ENCODE measurements at places on chromosomes 13 and 19.
A peak's percentile ranks its signal among the peaks of the same experiment; 100 is the strongest.

DNA sequence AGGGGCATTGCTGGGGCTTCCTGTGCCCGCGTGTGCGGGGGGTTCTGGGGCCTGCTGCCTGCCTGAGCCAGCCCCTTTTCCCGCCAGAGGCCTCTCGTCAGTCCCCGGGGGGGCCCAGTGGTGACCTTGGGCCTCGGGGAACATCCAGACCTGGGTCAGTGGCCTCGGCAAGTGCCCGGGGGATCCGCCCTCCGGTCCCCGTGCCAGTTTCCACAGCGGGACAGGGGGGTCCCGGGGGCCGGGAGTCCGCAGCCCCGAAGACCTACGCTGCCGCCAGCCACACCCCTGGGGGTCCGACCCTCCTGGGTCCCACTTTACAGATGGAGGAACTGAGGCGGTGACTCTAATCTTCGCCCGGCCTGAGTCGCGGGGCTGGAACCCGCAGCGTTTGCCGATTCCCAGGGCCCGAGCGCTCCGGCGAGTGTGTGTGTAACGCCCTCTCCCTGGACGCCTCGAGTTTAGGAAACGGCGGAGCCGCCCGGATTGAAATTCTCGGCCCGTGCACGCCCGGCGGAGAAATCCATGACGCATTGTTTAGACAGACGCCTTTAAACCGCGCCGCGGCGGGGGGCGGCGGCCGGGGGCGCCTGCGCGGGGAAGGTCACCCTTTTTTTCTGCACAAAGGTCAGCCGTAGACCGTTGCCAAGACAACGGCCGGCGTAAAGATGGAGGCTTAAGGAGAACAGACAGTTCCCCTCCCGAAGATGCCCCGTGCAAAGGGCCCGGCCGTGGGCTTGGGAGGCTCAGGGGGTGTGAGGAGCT is 39.3 kb downstream of the EFNA2 start:
- DNase-seq: no peak

GRCh38 chr19:44776402-44777096 is 1.1 kb upstream of the CBLC start:
- no peak for DNase-seq

GRCh38 chr19:7507884-7508283 is 8.0 kb upstream of the ZNF358 start:
- DNase-seq: no peak

DNA sequence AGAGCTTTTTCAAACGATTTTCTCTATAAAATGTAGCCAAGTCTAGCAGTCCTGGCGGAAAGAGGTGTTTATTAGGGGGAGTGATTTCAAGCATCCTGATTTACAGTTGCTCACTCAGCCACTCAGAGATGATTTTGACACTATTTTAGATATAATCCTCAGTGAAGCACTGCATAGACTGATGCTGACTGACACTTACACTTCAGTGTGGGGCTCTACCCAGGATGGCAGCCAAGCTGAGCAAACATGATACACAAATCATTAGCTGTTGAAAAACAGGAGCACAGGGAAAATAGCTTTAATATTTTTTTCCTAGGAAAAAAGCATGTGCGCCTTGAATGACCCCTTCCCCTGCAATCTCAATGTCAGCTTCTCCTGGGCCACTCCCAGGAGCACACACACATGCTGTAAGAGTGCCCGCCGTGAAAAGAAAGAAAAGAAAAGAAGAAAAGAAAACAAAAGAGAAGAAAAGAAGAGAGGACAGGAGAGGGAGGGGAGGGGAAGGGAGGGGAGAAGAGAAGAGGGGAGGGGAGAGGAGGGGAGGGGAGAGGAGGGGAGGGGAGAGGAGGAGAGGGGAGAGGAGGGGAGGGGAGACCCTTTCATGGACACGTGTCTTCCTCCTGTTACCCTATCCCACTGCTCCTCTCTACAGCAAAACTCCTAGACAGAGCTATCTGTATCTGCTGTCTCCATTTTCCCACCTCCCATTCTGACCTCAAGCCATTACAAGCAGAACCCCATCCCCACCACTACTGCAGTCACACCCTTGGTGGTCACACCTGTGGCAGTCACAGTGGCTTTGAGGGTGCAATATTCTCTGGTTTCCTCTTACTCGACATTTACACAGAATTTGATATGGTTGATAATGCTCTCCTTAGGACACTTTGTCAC is 36.4 kb downstream of the RCBTB2 start:
- peak; percentile 54 for DNase-seq

DNA sequence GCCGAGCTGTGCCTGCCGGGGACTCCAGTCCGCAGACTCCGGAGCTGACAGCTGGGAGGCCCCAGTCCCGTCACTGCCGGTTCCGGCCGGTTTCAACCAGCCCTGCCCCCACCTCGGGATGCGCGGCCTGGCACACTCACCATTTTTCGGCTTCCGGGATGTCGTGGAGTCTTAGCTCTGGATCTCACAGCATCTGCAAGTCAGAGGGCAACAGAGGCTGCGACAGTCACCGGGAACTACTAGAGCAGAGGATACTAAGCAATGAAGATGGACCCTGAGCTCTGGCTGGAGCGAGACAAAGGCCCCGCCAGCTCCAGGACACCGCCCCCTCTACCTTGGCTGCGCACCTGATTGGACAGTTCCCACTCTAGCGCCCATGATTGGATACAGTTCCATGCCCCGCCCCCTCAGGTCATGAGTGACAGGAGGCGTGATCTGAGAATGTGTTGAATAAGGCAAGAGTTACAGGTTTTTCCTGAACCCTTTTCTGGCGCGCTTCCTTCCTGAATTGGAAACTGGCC is at the start of gene ZNF682:
Gene ZNF682 (minus strand): TSS at position 303 of the 521 bp plus-strand sequence. CDS start 160 bp downstream, at position 143.
- DNase-seq: peak; percentile 94

- DNase-seq: no peak
Measured at GRCh38 chr13:72523593-72523992, 203.8 kb downstream of the MZT1 start.

DNA sequence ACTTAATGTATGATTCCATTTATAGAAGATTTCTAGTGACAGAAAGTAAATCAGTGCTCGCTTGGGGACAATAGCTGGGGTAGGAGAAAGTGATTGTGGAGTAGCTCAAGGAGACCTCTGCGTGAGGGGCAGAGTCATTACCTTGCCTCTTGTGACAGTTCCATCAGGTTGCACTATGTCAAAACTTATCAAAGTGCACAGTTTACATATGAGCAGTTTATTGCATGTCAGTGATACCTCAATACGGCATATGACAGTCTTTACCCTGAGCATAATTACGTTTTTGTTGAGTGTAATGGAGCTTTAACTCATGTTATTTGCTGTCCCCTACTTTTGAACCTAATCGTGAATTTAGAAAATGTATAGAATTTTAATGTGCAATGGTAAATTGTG is 15.0 kb downstream of the ARHGEF7 start:
- DNase-seq: no peak

DNA sequence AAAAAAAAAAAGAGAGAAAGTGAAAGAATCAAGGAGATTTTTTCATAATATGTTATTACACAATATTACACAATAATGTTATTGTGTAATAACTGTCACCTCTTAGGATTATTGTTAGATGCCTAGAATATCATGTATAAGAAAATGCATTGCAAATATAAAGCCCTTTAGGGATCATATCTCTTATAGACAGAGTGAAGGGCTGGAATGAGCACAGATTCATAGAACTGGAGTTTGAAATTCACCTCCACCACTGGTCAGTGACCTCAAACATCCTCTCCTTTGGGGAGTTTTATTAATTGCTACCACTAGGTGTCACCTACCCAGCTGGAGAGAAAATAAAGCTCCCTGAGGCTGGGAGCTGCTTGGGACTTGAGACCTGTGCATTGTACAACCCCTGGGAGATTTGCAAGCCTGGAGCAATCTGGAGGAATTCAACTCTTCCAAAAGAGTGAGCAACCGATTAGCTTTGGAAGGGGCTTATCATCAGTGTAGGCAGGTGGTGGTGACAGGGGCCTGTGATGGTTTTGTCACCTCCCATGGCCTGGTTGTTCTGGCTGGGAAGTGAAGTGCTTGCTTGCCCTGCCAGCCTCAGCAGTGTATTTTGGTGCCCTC is 30.3 kb upstream of the FRY start:
- DNase-seq: peak; percentile 18

GRCh38 chr19:29503140-29503758 is 22.5 kb upstream of the VSTM2B start:
- no peak for DNase-seq

DNA sequence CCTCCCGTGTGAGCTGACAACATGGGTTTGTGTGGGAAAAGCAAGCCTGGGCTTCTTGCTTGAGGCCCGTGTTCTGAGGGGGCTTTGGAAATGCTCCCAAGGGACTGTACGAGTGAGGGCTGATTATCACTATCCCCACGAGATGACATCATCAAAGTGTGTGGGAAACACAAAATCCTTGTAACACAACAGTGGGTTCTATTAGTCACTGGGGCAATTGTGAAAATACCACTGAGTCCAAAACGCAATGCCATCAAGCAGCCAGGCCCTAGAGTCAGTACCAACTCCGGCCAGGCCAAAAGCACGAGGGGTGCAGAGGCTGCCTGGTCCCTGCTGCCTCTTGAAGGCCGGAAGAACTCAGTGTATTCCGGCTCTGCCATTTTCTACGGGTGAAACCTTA is 29.6 kb downstream of the CAPS start:
- no peak for DNase-seq

DNA sequence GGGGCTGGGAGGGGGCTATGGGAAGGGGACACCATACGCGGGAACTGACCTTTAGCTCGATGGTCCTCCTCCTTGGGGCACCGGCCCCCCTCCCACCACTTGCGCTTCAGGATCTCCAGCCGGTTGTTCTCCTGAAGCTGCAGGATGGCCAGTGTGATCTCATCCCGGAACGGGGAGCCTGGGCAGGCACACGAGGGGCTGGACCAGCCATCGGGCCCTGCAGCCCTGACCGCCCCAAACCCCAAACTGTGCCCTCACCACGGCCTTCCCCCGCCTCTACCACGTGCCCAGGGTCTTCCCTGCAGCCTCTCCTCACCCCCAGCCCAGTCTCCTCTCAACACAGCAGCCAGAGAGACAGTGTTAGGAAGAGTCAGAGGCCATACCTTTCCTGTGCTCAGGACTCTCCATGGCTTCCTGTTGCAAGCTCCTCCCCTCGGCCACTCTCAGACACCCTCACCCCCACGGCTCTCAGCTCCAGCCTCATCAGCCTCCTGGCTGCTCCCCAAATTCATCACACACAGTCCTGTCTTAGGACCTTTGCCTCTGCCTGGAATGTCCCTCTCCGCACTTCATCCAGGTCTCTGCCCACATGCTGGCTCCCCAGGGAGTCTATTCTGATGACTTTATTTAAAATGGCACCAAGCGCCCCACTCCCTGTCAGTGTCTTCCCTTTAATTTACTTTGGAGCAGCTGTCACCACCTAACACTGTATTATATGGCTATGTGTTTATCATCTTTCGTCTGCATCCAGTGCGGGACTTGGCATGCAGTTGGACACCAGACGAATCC is 9.7 kb upstream of the ATP1A3 start:
- DNase-seq: no peak

DNA sequence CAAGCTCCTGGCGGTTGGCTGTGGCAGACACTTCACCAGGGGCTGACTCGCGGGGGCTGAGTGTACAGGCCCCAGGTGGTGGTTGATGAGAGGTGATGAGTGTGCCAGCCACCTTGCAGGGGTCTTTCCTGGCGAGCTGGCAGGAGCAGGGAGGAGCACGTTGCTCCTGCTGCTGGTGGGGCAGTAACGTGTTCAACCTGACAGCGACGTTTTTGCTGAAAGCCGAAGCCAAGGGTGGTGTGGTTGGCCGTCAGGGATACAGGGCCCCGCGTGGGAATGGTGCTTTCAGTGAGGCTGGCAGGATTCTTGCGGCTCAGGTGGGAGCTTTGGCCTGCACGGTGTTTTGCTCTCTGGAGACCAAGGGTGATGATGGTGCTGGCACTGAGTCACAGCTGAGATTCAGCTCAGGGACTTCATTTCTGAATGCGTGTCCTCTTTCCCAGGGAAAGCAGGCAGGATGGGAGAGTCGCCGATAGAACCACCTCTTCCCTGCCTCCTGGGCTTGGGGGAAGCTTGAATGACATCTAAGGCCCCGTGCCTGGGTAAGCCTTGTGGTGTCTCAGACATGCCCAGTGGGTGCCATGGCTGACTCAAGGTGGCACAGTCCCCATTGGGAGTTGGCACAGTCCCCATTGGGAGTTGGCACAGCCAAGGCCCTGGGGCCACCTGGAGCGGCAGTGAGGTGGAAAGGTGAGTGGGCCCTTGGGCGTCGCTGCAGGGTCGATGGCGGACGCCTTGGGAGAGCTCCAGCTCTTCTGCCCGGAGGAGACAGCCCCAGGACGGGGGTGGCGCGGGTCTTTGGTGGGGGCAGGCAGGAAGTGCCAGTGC is 8.8 kb downstream of the DAZAP1 start:
- DNase-seq: no peak

DNA sequence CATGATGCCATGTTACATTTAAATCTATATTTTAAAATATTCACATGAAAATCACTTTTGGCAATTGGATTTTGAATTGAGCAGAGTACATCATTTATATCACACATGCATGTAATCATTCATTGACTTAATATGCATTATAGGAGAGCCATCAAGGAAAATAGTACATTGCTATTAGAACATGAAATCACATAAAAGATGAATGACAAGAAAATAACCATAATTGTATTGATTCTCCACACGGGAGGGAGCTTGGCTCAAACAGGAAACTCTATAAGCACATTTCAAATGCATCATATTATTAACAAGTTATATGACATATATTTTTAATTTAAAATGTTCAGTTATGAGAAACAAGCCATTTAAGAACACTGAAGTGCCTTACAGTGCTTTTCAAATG is 208.6 kb upstream of the PRR20A start:
- DNase-seq: no peak

- DNase-seq: no peak
Measured at GRCh38 chr19:28553005-28553404, 659.9 kb downstream of the UQCRFS1 start.

- DNase-seq: peak; percentile 24
Measured at GRCh38 chr13:98576200-98576945, 534 bp downstream of the STK24 start.

- DNase-seq: peak; percentile 40
Measured at GRCh38 chr19:46428239-46429135, at the start of gene PNMA8C. Gene PNMA8C, minus strand, starts transcription at chr19:46428936. Its CDS starts 577 bp downstream, at chr19:46428359.
